ENCODE measurements at places on chromosomes 4 and X.

GRCh38 chr4:73862322-73862721 is 6.9 kb upstream of the CXCL1 start:
- no peak for DNase-seq

GRCh38 chr4:75920327-75920726 is 18.1 kb upstream of the PPEF2 start:
- no peak for DNase-seq

DNA sequence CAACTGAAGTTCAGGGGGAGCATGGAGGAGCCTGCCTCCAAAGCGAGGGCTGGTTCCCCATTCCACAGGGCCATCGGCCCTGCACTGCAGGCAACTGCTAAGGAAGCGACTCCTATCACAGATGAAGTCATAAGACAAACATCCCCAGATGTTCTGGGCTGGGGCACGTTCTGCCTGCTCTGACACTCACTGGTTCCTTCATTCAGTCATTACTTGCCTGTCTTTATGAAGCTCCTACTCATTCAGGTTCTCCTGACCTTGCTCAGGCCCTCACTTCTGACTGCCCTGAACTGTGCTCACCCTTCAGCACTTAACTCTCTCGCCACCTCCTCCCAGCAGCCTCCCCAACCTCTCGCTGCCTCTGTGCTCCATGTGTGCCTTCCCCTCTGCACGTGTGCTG is 2.5 kb upstream of the SLC2A9 start:
- DNase-seq = no peak

DNA sequence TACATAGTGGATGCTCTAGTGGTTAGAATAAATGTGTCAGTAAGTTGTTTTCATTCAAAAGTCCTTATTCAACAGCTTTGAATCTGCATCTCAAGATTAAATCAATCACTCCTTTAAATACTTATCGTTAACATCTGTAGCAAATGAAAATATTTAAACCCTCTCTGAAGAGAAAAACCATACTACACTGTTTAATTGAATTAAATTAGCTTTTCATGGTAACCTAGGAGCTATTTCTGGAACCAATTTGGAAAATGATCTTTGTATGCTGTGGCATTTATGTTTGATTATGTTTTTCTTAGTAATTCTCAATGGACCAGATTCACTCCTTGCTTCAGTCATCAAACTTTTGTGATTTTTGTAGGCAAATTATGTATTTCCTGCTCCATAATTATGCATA is 9.7 kb downstream of the BMPR1B start:
- no peak for DNase-seq

- DNase-seq = no peak
Observed at GRCh38 chr4:122663291-122663690, 42.4 kb upstream of the IL21 start.

DNA sequence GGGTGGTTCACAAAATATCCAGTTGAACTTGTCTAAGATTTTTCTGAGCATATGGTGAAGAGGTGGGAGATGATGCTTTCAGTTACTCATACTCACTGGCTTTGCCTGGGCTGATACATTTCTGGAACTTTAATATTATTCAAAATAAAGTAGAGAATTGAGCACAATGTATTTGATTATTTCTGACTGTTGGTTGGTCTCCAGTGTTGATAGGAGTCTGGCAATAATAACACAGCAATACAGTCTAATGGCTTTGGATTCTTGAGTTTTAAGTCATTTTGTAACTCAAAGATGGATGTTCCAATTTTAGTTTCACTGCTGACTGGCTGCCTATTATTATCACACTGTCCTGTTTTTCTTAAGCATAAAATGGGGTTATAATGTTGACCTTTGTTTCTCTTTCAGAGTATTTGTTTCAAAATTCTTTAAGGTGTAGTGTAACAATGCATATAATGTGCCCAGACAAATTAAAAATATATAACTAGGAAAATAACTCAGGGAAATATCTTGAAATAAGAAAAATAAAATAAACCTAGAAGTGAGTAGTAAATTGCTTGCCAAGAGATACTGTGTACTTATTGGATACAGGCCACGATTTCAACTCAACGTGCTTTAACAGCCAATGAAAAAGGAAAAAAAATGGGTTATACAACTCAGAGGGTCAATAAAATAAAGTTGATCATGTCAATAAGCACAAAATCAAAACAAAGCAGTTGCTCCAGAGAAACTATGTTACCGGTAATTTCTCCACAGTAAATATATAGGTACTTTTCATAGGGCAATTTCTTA is 99.0 kb downstream of the ARSJ start:
- DNase-seq = no peak

DNA sequence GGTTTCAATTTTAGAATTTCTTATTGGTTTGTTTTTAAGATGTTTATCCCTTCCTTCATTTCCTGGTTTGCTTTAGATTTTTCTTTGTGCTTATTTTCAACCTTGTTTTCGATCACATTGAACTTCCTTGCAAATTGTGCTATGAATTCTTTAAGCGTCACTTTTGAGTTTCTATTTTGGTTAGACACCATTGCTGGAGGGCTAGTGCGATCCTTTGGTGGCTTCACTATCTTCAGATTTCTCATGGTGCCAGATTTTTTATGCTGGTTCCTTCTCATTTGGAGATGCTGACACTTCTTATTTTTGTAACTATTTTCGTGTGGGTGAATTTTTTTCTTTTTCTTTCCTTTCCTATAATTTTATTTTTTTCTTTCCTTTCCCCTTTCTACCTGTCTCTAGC is 227.2 kb upstream of the HDX start:
- no peak for DNase-seq

GRCh38 chr4:151223465-151223864 is 53.5 kb upstream of the PRSS48 start:
- no peak for DNase-seq

DNA sequence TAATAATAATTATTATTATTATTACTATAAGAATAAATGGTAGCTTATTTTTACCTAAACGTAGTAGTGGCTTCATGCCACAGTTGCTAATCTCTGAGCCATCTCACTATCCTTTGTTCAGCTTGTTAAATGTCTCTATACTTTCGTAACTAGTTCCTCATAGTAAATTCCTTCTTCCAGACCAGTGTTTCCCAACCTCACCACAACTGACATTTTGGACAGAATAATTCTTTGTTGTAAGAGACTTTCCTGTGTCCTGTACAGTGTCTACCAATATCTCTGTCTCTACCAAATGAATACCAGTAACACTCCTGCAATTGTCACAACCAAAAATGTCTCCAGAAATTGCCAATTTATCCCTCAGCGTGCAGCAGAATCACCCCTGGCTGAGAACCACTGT is 1040.9 kb downstream of the DMD start:
- no peak for DNase-seq

GRCh38 chr4:123014038-123014437 is 91.6 kb upstream of the NUDT6 start:
- no peak for DNase-seq

- DNase-seq = no peak
Observed at GRCh38 chr4:6023731-6024130, 5.5 kb upstream of the C4orf50 start.

DNA sequence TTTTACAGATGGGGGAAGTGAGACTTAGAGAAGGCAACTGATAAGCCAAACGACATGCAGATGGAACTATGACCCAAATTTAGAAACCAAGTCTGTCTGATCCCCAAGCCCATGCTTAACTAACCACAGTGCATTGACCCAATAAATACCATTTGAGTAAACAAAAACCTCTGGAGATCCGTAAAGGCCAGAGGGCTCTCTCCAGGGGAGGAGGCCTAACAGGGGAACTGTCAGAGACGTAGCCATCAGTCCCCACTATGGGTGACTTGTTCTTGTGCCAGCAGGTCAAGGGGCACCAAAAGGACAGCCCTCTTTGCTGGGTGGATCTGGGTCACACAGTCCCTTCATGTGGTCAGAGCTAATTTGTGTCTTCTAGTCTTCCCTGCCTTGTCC is 420.2 kb downstream of the BCOR start:
- no peak for DNase-seq

DNA sequence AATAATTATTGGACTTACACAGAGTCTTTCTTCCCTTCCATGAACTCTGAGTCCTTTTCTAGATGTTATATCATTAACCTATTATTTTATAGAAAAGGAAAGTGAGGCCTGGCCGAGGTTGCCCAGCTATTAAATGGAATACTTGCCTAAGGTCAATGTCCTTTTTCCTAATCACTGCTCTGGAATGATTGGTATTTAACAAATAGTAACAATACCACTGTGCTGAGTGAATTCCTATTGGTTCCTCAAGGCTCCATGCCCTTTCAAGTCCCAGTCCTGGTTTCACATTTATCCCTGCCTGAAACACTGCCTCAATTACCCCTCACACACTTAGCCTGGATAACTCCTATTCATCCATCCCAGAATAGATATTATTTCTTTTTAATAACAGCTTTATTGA is 6.2 kb downstream of the TCEAL9 start:
- DNase-seq = no peak

GRCh38 chr4:88804234-88804633 is 106.6 kb upstream of the NAP1L5 start:
- no peak for DNase-seq

GRCh38 chr4:26028133-26028792 is 114.2 kb downstream of the SMIM20 start:
- DNase-seq = no peak

DNA sequence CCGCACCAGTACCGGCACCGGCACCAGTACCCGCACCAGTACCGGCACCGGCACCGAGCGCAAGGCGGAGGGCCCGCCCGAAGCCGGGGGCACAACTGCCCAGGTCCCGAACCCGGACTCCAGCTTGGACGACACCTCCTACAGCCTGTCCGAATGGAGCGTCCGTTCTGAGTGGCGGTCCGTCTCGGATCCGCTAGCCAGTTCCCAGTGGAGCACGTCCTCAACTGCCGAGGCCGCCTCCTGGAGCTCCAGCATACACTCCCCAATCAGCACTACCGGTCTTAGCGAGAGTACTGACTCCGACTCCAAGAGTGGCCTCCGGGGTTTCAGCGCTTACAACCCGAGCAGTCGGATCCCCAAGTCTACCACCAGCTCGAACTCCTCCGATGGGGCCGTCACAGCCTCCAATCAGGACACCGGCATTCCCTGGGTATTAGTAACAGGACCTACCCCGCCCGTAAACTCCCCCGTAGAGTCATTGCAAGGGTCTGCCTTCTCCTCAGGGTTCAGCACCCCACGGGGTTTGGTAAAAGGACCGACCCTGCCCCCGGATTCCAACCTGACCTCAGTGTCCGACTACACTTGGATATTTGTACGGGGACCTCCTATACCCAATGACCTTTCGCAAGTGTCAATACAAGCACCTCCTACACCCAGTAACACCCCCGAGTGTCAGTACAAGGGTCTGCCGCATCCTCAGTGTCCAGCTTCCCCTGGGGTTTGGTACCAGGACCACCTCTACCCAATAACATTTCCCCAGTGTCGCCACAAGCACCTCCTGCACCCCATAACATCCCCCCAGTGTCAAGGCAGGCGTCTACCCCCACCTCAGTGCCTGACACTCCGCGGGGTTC is 721 bp upstream of the MAOA start:
- no peak for DNase-seq

GRCh38 chr4:39259571-39260330 is 77.4 kb downstream of the WDR19 start:
- DNase-seq = no peak

DNA sequence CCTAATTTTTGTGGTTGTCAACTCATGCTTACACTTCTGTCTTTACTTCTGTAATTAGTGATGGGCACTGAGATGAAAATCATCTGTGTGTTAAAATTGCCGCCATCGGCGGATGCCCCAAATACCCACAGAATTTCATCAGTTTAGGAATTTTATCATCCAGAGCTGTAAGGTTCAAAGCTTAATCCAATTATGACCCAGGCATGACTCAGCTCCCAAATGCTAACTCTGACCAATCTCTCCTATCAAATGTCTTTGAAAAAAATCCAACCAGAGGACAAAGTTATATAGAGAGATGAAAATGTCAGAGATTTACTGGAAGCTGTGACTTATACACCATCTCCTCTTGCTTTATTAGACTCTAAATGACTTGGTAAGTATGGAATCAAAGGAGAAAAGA is 1048.7 kb upstream of the PRKX start:
- no peak for DNase-seq

DNA sequence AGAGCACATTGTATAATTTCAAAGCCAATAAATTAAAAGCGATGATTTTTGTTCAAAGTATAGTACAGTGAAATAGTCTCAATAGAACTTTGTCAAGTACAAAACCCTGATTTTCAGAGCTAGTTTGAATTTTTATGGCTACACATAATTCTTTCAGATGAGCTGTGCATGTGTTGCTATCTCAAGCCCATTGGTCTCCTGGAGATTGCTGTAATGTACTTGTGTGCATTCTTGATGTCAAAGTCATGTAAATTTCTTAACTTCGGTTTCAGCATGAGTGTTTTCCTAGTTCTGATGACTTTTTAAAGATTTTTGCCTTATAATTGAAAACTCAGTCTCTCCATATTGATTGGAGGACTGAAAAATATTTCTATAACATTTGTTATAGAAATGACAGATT is 200.8 kb downstream of the CEP135 start:
- DNase-seq = no peak

GRCh38 chr4:170059421-170059820 is 30.3 kb downstream of the AADAT start:
- no peak for DNase-seq

GRCh38 chrX:144379156-144379555 is 495.3 kb downstream of the UBE2NL start:
- peak; percentile 7 for DNase-seq

DNA sequence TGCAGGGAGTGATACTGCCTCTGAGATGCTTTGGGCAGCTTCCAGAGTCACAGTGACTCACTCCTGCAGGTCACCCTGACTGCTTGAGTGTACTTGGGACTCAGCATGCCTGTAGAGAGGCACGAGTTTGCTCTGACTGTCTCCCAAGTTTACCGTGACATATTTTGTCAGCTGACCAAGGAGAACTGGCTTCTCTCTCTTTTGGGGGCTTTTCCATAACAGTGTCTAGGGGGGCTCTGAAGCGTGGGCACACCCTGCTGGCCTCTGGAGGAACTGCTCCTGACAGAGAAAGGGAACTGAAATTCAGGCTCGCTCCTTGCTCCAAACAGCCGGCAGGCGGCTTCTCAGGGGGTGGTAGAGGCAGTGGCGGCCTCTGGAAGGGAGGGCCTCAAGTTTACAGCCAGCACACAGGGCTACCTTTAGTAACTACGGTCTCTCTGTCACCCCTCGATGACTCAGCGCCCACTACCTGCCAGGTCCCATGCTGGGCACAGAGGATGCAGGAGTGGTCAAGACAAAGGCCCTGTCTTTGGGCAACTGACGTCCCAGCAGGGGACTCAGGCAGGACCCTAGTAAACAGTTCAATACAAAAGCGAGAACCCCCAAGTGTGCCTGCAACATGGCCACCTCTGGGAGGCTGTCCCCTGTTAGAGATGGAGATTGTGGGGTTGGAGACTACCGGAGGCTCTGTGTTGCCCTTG is 17.8 kb downstream of the ZNF185 start:
- DNase-seq = no peak

GRCh38 chrX:2478546-2479419 is 22.0 kb downstream of the DHRSX start:
- no peak for DNase-seq

DNA sequence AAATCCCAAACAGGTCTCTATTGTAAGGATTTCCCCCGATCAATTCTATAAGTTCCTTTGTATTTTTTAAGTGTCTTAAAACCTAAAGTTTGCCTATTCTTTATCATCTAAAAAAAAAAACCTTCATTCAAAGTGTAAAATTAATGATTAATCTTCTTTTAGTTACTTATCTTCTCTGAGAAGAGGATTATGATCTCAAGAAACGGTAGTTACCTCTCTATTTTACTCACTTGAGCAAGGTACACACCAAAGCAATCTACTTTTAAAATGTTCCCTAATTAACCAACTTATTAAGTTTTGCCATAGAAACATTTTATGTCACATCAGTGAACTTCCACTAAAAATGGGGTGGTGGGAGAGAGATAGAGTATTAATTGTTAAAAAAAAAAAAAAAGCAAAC is 15.2 kb upstream of the GALNT7 start:
- DNase-seq = no peak
